Stimulated activated CD4-positive, alpha-beta T cell treated with anti-CD3 and anti-CD28 coated beads, Interleukin-15, amount 100 ng/mL, for 1 hour (primary cell): ENCODE measurements at places on chromosomes 16 and 17.

- no peak for DNase-seq
These were observed 76.9 kb downstream of the PPM1E start for GRCh38 chr17:58832514-58832913.

DNA sequence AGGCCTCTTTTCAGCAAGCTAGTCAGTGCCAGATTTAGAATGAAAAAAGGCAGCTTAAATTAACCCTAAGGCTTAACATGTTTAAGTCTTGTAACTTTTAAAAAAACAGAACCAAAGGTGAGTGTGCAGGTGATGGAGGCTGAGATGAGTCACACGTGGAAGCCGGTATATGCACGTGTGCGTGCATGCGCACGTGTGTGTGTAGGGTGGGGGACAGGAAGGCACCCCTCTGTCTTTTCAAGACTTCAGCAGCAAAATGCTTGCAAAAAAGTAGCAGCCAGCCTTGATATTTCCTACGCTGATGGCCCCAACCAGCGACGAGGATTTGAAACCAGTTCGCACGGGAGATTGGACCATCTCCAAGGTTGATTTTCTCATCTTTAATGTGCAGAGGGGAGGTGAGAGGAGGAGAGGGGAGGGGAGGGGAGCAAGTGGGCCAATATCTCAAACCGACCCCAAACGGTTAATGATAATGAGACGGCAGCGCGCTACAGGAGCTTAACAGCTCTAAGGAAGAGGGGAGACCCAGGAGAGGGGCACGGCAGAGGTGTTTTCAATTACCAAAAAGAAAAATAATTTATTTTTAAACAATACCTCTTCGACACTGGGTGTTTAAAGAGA, 154.7 kb downstream of the ZNF423 start:
- DNase-seq = no peak

DNA sequence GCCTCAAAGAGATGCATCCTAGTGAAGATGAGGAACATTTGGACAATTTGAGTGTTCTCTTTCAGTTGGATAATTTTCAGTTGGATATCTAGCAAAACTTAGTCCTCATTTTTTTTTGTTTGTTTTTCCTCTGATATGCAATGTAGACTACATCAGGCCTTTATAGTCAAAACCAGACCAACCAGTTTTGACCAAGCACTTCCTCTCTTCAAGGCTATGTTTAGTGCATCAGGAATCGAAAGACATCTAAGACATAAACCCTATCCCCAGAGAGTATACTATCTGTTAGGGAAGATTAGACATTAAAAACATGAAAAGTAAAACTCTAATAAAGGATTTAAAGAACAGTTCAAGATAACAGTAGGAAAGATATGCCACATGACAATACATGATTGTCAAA, 256.1 kb downstream of the IRX3 start:
- no peak for DNase-seq

DNA sequence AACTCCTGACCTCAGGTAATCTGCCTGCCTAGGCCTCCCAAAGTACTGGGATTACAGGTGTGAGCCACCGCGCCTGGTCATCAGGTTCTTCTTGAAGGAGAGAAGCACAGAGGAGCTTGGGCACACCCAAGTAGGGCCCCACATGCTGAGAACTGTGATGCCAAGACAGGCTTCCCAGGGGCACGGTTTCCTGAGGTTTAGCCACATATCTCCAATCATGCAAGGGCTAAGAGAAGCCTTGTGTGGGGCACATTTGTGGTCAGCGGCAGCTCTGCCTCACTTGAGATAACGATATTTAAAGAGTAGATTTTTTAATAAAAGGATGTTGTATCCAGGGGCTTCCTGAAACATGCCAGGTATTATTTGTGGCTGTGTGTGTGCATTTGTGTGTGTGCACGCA, 46.9 kb downstream of the CUEDC1 start:
- DNase-seq = no peak

DNA sequence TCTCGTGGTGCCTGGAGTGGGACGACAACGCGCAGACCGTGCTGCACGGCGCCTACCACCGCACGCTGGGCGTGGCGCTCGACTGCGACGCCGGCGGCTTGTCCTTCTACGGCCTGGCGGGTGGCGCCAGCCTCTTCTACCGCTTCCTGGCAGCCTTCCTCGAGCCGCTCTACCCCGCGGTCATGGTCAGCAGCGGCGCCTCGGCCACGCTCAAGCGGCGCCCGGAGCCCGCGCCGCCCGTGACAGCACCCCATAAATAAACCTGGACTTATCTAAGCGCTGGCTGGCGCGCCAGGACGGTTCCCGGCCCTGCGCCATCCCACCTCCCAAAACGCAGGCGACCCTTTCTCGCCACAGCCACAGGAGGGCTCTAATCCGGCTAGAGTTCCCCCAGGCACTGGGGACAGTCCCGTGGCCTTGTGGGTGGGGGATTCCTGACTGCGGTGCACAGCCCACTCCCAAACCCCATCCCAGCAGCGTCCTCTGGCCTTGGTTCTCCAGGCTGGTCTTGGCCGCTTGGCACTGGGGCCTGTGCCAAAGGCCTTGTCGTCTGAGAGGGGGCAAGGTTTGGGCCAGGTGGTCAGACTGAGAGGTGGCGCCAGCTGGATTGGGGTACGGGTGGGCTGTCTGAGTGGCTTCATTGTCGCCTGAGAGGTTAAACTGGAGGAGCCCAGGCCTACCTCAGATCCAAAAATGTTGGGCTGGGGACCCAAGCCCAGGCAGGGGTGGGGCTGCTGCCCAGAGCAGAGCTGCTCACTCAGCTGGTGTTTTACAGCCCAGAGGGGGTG, 10.1 kb upstream of the SLC16A5 start:
- peak; percentile 35 for DNase-seq
